ENCODE measurements at places on chromosomes 16 and 17.

- peak; percentile 58 for DNase-seq
Measured at GRCh38 chr16:61413021-61413420, 623.2 kb downstream of the CDH8 start.

DNA sequence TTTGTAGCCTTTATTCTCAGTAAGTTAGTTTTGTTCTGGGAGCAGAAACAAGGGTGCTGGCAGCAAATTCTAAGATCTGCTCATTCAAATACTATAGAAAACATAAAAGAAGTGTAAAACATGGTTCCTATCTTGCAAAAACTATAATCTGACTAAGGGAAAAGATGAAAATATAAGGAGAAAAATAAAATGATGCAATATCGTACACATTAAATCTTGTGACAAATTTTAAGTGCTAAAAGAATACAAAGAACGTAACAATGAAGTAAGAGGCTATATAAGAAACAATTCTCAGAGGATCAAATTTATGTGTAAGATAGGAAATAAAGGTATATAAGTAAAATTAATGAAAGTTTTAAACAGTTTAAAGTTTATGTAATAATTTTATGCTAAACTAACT lies 224.6 kb downstream of the CEP112 start:
- no peak for DNase-seq

GRCh38 chr17:61363601-61364462 lies 35.8 kb upstream of the TBX2 start:
- DNase-seq = no peak

DNA sequence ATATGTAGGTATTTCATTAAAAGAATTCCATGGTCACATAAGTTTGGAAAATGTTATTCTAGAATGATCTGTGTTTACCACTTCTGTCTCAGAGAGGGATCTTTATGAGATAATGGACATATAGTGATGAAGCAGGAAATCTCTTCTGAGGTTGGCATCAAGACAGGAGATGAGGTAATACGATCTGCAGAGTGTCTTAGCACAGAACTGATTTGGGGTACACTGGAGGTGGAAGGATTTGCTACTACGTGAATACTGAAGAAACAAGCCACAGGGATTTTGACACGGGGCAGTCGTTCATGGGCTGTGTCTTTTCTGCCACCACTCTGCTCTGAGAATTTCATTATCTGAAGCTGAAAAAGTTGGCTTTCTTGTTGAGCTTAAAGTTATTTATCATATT lies 5.5 kb downstream of the CBFB start:
- DNase-seq = no peak
